ENCODE measurements at places on chromosomes 5 and 9. TPM values are rescaled to one million over a fixed set of nuclear protein-coding genes. Genes with fewer than 3 reads are reported as not detected.

DNA sequence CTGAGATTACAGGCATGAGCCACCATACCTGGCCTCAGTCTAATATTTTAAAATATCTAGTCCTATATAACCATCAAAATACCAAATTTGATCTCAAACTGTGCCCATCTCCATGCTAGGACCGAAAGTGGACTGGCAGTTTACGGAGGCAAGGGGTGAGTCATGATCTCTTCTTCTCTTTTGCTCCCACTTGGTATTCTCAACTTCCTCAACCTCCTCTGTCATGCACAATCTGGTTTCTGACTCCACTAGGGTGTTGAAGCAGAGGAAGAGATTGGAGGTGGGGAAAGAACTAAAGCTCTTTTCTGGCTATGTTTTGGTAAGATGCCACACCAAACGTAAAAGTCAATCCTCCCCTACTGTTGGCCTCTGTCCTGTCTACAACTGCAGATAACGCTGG, 55.9 kb upstream of the CEMIP2 start:
- H3K27ac ChIP-seq = no peak overlapping the region
- no peaks in the 10 kb centered on the region for H3K27me3 ChIP-seq
- H3K36me3 ChIP-seq = no peaks in the 10 kb centered on the region
- no peak for DNase-seq
- H3K4me3 ChIP-seq = no peak overlapping the region

GRCh38 chr5:138148811-138149210, 9.6 kb upstream of the NME5 start:
- no peak overlapping the region for H3K27ac ChIP-seq
- no peaks in the 10 kb centered on the region for H3K36me3 ChIP-seq
- H3K4me3 ChIP-seq = no peak overlapping the region
- H3K4me1 ChIP-seq = no peaks in the 10 kb centered on the region
- no peaks in the 10 kb centered on the region for H3K27me3 ChIP-seq

GRCh38 chr9:37105234-37105633, 15.1 kb upstream of the ZCCHC7 start:
- H3K4me1 ChIP-seq = peaks cover 12% of the 10 kb centered on the region
- no peak overlapping the region for H3K27ac ChIP-seq
- no peak overlapping the region for H3K4me3 ChIP-seq
- no peak for DNase-seq

- no peak overlapping the region for H3K4me3 ChIP-seq
- H3K27me3 ChIP-seq = no peaks in the 10 kb centered on the region
- no peak for DNase-seq
- no peaks in the 10 kb centered on the region for H3K36me3 ChIP-seq
- H3K4me1 ChIP-seq = no peaks in the 10 kb centered on the region
Measured at GRCh38 chr5:137097203-137097602, 401.9 kb downstream of the SPOCK1 start.

- DNase-seq = no peak
- H3K36me3 ChIP-seq = no peaks in the 10 kb centered on the region
- no peaks in the 10 kb centered on the region for H3K4me1 ChIP-seq
Measured at GRCh38 chr9:125977223-125977622, 230.1 kb downstream of the PBX3 start.

DNA sequence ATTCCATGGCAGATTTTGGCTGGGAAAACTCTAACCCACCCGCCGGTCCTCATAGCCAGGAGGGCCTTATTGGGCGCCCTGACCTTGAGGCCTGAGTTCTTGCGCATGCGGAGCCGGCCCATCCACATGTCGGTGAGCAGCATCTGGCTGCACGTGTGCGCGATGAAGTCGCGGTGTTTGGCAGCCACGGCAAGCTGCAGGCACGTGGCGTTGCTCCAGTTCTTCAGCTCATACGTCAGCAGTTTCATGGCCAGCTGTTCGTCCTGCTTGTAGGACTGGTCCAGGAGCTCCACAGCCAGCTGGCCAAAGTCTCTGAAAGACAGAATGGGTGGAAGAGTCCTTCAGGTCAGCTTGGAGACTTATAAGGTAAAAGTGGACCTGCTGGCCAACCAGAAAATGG, 204.3 kb upstream of the KLF9 start:
- no peak overlapping the region for H3K27ac ChIP-seq
- no peaks in the 10 kb centered on the region for H3K4me1 ChIP-seq
- H3K36me3 ChIP-seq = no peaks in the 10 kb centered on the region

- peaks cover 34% of the 10 kb centered on the region for H3K27me3 ChIP-seq
- peaks cover 46% of the 10 kb centered on the region for H3K4me1 ChIP-seq
- no peaks in the 10 kb centered on the region for H3K36me3 ChIP-seq
Measured at GRCh38 chr9:134123764-134124128, 12.1 kb upstream of the WDR5 start.

SHROOM1 gene
- 8.9 TPM for total RNA-seq

IRGM gene
- not detected for total RNA-seq

SPATA31E1 gene
- total RNA-seq = not detected

MAMDC4 gene
- total RNA-seq = 6.0 TPM

BTNL8 gene
- total RNA-seq = not detected

RHOBTB3 gene
- 39.6 TPM for total RNA-seq
